Non-pigmented ciliary epithelial cell (primary cell): ENCODE measurements at places on chromosomes 5 and 9.

DNA sequence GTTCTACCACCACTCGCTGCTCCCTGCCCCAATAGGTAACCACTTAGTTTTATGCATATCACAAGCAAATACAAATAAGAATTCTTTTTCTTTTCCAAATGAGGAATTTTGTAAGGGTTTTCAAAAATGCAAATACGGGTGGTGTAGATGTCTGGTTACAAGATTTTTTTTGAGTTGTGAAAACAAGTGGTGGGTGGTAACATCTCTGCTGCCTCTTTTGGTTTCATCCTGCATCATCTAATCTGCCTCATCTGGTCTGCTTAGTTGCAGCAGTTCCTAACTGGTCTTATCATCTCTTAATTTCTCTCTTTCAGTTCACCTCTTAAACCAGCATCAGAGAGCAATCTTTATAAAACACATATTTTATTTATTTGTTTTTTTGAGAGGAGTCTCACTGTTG lies 5.3 kb downstream of the NFX1 start:
- DNase-seq = no peak

GRCh38 chr9:124293718-124294506 lies 36.2 kb downstream of the NEK6 start:
- DNase-seq = no peak

- no peak for DNase-seq
Measured at GRCh38 chr9:118630079-118630478, 739.2 kb downstream of the BRINP1 start.

- DNase-seq = no peak
Measured at GRCh38 chr9:136565086-136565714, 19.4 kb upstream of the NOTCH1 start.

- no peak for DNase-seq
Measured at GRCh38 chr5:170861917-170862766, at the start of gene RANBP17. Gene RANBP17, plus strand, starts transcription at chr5:170862018.

- DNase-seq = no peak
Measured at GRCh38 chr5:145449794-145450193, 385.3 kb downstream of the PRELID2 start.
